ENCODE measurements at places on chromosomes 13 and 19. TPM values are rescaled to one million over a fixed set of nuclear protein-coding genes. Genes with fewer than 3 reads are reported as not detected.

The GIPR gene
- 4.6 TPM for total RNA-seq

The ZNF699 gene
- 2.8 TPM for total RNA-seq

The ZNF470 gene
- total RNA-seq = 6.8 TPM

- no peak for DNase-seq
Measured at GRCh38 chr13:94312511-94313216, 166.8 kb downstream of the DCT start.

DNA sequence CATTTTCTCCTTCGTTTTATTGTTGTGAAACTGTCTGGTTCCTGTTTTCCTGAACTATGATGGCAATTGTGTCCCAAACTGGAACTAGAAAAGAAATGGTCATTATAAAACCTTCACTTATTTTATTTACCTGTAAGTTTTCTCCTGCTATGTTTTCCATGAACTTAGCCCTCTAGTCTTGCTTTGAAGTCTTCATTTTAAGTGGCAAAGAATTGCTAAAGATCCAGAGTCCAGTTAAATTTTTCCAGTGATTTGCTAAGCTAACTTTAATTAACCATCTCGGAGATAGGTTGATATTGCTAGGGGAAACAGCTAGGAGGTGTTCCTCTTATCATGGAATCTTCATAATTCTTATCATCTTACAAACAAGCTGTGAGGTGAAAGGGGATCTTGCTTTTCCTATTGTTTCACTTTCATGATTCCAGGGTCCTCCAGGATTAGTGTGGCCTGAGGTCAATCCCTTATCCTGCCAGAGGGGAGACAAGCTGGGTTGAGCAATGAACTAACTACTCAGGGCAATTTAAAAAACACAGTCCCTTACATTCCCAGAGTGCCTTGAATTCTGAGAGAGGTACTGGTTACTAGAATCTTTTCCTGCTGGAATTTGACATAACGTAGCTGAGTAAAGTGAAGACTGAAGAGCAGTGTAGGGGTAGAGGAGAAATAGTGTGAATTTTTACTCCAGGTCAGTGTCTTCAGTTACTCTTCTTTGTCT, 112.5 kb downstream of the ESD start:
- DNase-seq = no peak

- DNase-seq = no peak
Measured at GRCh38 chr13:39401046-39401705, 201.8 kb downstream of the LHFPL6 start.

The CBARP gene
- 18.8 TPM for total RNA-seq

DNA sequence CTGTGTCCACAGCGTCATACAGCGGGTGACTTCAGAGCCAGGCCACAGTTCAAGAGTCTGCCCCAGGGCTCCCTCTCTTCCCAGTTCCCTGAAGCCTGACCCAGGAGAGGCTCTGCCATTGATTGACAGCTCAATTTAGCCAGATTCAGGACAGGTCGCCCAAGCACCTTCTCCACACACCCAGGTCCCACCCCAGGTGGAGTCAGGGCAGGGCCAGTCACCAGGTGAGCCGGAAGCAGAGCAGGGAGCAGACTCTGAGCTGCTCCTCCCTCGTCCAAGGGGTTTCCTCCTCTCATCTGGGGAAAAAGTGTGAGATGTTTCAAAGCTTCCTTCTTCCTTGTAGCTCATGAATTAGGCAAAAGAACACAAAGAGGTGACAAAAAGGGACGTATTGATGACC, 5.6 kb downstream of the CEACAM7 start:
- no peak for DNase-seq

The LCP1 gene
- total RNA-seq = 7.3 TPM

- DNase-seq = no peak
Measured at GRCh38 chr19:44985445-44985844, 15.8 kb upstream of the RELB start.

DNA sequence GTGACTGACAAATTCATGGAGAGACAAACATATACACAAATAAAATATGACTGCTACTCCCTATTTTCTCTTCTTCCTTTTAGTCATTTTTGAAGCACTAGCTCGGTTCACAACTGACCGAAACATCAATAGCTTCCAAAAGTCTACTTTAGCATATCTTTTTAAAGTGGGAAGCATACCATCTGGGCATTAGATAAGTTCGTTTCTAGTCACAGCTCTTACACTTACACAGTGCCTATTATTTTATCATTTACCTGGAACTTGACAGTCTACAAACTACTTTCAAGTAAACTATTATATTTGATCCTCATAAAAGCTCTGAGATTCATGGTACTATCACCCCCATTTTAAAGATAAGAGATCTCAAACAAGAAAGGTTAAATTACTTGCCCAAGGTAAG, 458.5 kb downstream of the LMO7 start:
- DNase-seq = no peak

GRCh38 chr19:43664018-43664417, 6.0 kb downstream of the PLAUR start:
- no peak for DNase-seq

DNA sequence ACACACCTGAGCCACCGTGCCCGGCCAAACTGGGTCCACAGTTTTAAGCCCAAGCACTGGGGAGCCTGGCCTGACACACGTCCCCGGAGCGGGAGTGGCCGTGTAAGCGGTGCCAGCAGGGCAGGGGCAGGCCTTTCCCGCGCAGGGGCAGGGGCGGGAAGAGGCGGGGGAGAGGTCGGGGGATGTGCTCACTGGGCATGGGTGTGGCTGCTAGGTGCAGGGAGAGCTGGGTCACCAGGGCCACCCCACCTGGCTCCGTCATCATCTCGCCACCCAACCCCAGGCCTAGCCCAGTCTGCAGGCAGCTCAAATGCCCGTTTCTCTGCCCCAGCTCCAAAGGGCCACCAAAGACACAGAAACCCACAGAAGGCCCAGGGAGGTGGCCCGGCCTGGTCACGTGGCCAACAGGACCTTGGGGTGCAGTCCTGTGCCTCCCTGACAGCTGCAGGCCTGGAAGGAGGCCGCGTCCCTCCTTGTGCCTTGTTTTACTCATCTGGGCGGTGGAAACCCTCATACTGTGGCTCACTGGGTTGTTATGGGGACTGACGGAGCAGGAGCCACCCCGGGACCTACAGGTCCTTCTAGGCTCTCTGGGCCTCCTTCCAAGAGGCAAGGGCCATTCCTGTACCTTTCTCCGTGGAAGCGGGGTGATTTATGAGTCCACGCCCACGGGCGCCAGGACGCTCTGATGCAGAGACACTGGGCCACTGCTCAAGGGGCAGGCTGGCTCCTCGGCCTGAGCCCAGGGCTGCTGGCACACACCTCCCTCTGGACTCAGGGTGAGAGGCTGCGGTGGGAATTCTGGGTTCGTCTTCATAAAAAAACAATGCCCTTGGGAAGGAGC, 27.7 kb downstream of the MAP2K2 start:
- no peak for DNase-seq

DNA sequence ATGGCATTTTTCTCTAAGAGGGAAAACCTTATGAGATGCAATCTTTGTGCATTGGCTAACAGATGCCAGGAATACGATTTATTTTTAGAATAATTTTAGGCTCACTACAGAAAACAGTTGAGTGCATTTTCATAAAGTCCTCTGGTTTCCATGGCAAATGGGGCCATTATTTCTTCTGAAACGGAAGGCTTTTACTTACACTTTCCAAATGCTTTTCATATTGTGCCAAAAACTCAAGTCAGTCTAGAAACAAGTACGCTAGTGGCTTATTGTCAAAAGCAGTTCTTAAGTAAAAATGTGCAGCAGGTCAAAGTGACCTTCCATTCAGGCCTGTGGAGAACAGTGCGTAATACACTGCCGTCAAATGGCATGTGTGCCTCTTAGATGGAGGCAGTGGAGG, 628.7 kb downstream of the EFNB2 start:
- DNase-seq = no peak

- DNase-seq = peak; percentile 12
Measured at GRCh38 chr19:7294558-7295212, 471 bp upstream of the INSR start.

DNA sequence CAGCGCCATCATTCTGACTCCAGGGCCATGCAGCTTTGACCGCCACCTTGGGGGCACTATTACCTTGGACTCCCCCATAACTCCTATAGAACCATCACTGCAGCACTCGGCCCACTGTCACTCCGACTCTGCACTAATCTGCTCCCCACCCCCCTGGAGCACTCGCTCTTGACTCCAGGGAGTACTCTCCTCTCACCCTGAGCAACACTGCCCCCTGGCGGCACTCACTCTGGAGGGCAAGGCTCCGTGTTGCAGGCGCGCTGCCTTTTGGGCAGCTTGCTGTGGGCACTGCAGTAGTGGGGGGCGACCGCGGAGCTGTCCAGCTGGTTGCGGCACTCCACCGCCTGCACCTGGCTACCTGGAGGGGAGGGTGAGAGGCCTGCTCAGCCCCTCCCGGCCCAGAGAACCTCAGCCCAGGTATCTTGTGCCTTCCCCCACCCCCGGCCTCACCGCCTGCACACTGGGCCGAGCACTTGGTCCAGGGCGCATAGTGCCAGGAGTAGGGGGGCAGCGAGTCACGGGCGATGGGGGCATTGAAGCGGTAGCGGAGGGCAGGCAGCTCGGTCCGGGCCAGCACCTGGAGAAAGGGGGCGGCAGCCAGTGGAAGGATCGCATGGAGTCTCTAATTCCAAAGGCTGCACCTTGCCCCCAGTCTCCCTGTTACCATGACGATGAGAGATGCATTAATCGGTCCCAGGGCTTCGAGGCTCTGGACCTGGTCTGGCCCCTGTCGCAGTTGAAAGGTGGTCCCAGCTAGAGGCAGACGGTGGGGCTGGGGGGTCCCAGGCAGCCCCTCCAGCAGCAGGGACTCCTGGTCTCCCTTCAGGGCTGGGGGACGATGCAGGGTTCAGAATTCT, 8.9 kb upstream of the MYO1F start:
- DNase-seq = peak; percentile 20

DNA sequence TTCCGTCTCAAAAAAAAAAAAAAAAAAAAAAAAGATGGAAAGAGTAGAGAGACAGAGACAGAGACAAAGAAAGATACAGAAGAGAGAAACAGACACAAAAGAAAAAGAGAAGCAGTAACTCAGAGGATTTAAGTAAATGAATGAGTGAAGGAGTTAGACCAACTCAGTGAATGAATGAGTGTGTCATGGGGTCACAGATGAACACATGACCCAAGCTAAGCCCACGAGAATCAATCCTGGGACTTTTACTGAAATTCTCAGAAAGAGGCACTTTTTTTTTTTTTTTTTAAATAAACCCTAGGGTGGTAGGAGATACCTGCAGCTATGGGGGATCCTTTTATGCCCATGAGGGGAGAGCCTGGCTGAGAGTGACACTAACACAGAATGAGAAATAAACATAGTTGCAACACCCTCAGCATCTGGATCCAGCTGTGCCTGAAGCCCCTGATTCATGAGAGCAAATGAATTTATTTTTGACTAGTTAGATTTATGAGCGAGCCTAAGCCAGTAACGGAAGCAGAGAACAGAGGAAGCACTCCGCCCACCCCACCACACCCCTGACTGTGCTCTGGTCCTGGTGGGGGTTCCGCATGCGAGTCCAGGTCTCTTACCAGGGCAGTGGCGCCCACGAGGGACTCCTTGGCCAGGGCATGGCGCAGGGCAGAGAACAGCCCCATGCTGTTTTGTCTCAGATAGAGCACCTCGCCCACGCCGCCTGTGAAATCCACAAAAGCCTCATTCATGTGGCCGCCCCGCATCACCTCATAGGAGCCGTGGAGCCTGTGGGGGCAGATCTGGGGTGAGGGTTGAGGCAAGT, 4.6 kb downstream of the CAPN12 start:
- DNase-seq = no peak

The SYCN gene
- total RNA-seq = not detected

GRCh38 chr19:13744174-13744573, 20.1 kb upstream of the MRI1 start:
- DNase-seq = no peak

GRCh38 chr13:109331011-109331433, 455.4 kb downstream of the IRS2 start:
- peak; percentile 43 for DNase-seq

- no peak for DNase-seq
Measured at GRCh38 chr19:58335630-58336029, 8.8 kb downstream of the ZSCAN22 start.

The NLRP7 gene
- total RNA-seq = not detected

DNA sequence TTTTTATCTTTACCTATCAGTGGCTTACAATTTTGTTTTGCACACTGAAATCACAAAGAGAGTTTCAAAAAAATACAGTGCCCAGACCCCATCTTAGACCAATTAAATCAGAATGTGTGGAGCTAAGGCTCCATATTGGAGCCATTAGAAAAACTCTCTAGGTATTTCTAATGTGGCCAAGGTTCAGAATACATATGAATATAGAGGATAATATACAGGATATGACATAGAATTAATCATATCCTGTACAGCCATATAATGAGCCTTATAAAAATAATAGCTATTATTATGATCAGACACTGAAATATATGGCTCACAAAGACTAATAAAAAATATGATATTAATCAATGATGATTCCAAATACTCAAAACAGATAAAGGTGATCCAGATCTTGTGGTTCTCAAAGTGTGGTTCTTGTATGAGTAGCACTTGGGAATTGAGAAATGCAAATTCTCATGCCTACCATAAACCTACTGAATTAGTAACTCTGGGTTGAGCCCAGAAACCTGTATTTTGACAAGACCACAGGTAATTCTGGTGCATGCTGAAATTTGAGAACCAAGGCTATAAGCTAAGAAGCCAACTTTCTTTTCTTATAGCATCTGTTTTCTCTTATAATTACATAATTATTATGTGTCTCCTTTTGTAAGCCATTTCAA, 408.0 kb downstream of the DIAPH3 start:
- DNase-seq = no peak

DNA sequence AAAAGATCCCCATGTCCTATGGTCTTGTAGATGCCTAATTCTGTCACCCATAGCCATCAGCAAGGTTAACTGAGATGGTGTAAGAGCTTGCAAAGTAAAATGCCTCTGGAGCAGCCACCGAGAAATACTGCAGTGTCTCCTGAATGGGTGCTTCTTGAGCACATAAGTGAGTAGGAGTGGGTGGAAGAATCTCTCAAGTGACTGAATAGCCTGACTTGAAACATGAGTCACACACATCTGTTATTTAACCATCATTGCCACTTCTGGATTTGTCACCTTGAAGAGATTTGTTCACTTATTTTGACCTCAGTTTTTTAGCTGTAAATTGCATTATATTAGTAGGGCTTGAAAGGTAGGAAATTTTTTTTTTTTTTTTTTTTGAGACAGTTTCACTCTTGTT, 2.3 kb downstream of the ZNF714 start:
- peak; percentile 78 for DNase-seq

DNA sequence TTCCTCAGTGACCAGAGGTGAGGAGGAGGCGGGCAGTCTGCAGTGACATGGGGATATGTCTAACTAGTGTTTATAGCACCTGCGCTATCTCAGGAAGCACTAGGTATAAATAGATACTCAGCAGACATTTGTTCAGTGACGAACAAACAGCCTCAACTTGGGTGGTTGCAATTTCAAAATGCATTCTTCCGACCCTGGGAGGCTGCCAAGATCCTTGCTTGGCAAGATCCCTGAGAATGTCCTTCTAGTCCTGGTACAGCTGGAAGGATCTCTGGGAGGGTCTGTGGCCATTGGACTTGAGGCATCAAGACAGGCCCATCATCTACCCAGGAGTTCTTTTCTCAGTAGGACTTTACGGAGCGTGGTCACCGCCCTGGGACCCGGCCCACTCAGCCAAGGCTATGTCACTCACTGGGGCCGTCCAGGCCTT, 299.5 kb downstream of the ZNF536 start:
- no peak for DNase-seq

All from astrocyte (in vitro differentiated cells and primary cell).